CD4-positive, alpha-beta T cell treated with Interleukin-15 for 1 hour (primary cell): ENCODE measurements at places on chromosomes 12 and 14.

GRCh38 chr12:89846473-89847055 is 137.9 kb upstream of the ATP2B1 start:
- DNase-seq: no peak

DNA sequence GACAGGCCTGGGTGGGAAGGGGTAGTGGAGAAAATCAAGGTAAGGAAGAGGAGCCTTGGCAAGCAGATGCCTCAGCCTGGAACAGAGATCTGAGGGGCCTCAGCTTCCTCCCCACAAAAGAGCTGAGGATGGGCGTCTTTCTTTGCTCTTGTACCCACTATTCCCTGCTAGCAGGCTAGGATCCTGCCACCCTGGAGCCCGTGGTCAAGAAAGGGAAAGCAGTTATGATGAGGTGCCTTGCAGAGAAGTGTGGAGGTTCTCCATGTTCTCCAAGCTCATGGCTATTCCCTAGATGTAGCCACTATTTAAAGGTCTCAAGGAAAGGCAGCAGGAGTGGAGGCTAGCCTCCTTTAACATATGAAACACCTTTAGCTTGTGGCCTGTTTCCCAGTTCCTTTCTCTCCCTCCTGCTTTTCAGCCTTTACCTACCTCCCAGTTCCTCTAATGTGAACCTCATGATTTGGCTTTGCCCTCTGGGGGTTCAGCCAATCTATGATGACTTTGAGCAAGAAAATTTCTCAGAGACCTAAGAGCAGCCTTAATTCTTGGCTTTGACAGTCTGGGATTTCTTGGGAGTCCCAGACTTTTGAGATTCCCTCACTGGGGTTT is 1.1 kb downstream of the IKZF4 start:
- DNase-seq: no peak

GRCh38 chr12:104695453-104696148 is 238.9 kb downstream of the CHST11 start:
- DNase-seq: peak; percentile 65

GRCh38 chr12:34398706-34399630 is 376.7 kb downstream of the ALG10 start:
- DNase-seq: peak; percentile 1

DNA sequence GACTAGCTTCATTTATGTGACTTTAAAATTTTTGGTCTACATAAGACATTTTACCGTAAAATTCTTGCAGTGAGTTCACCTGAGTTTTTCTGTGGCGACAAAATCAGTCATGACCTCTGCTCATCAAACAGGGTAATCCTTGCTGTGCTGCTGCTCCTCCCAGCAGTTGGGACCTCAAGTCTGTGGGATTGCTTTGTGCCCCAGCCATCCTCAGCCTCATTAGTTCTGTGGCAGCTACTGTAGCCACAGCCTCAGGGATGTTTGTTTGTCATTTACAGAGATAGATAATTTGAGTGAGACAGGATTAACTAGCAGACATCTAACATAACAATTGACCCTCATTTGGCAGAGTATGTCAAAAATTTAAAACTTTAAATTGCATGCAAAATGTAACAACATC is 357.0 kb downstream of the PCNX1 start:
- DNase-seq: no peak

GRCh38 chr12:39300799-39301198 is 142.1 kb downstream of the KIF21A start:
- no peak for DNase-seq

- DNase-seq: no peak
Observed at GRCh38 chr12:52127683-52128450, 48.4 kb downstream of the SMIM41 start.

DNA sequence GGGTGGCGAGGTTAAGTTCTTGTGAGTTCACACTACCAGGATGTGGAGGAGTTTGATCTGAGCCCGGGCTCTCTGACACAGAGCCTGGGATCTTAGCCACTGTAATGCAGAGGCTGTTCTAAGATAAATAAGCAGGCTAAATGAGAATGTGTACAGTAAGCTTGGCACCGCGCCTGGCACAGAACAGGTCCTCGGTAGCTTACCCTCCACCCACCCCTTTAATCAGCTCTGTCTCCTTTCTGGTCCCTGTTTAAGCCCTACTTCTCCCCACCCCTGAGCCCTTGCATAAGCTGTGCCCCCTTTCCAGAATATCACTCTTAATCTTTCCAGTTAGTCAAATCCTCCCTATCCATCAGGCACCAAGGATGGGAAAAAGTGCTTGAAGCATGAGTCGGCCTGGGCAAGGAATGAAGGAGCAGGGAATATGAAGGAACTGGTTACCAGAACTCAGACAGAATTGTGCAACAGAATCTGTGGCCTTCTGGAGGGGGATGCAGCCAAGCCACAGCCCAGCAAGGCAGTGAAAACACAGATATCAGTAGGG is 32.8 kb upstream of the CMKLR1 start:
- DNase-seq: no peak

DNA sequence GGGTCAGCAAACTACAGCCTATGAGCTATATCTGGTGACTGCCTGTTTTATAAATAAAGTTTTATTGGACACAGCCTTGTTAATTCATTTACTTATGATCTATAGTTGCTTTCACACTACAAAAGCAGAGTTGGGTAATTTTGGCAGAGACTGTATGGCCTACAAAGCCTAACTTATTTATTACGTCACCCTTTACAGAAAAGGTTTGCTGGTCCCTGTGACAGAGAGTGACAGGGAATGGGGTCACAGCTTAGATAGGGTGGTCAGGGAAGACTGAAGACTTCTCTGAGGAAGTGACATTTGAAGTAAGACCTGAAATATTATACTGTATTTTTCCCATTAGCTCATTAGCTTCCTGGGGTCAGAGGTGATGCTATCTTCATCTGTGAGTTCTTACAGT is 75.7 kb upstream of the NEDD1 start:
- DNase-seq: no peak
